ENCODE measurements at places on chromosomes 12 and 14.

DNA sequence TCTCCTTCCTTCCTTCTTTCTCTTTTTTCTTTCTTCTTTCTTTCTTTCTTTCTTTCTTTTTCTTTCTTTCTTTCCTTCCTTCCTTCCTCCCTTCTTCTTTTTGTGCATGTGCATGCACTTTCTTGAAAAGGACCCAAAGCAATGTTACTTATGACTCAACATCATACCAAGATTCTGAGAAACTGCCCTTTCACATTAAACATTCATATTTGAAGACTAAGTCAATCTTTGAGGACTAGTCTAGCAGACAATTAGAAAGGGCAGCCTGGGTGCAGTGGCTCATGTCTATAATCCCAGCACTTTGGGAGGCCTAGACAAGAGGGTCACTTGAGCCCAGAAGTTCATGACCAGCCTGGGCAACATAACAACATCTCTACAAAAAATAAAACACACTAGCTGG, 212.8 kb upstream of the KITLG start:
- DNase-seq, result no peak

DNA sequence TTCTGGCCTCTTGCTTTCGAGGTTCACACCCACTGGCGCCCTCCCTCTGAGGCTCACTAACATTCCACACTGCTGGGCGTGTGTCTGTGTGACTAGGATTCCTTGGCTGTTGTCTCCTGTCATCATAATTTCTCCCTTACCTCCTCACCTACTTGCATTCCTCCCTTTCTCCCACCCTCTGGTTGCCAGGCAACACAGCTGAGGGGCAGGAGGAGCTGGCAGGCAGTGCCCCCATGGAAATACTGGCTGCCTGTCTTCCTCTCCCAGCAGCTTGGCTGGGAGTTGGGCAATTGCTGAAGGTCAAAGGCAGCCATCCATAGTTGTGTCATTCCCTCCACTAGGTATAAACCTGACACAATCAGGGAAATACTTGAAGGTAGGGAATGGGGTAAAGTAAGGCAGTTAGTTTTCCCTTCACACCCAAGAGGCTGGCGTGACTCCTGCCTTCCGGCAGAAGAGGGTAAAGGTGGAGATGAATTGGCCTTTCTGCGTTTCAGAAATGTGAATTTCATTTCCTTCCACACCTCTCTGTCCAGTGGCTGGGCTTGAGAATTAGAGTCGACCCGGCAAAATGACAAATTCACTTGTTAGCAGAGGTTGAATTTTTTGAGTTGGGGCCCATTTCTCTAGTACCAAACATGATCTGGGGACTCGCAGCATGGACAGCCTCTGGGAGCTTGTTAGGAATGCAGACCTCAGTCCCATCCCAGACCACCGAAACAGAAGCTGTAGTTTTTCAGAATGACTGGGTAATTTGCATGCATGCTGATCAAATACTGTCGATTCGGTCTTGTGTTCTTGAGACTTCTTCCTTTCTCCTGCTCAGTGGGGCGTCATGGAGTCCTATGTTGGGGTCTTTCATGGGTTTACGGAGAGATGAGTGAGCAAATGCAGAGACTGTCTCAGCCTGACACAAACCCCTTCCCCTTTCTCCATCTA, 24.3 kb upstream of the EMP1 start:
- DNase-seq, result no peak

DNA sequence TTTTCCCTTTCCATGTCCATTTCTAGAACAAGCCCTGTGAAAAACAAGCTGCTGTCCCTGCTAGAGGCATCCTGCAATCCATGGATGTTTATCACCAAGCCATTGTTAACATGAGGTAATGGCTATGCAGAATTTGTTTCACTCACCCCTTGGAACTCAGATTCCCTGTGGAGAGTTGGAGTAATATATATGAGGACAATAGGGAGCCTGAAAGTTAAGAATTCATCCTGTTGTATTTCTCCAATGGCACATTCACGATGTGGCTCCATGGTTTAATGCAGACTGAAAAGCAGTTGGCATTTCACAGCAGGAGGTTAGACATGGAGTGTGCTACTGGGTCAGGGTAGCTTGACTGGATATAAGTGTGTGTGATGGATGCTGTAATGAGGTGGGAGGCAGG, 32.4 kb downstream of the GPR65 start:
- DNase-seq, result no peak

DNA sequence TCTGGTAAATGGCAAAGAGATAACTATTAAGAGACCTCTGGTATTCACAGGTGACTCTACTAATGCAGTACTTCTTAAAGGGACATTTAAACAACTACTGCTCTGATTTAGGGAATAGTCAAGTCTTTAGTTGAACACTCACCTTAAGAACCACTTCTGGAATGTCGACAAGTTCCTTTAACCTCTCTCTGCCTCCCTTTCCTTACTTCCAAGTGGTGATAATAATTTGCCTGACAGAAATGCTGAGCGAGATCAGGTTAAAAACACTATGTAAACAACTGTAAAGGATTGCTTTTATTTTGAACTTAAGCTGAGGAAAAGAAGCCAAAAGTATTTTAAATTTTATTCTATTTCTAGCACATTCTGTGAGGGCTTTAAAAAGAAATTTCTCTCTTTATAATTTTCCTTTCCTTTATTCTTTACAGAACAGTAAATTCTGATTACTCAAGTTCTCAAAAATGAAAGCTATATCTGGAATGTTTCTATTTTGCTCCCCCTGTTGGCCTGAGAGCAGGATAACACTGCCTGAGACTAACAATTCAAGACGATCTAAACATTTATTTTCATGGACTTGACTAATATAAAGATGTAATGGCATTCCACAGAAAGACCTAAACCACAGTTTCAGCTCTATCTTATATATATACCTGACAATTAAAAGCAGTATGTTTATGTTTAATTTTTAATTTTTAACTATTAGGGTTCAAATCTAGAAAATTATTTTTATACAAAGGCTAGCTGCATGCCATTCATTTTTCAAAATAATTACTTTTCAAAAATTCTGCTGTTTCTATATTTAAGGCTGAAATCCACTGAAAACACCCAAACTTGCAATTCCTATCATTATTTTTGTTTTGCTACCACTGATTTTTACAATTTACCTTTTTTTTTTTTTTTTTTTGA, 29.2 kb downstream of the ZCCHC8 start:
- DNase-seq, result peak; percentile 24

- no peak for DNase-seq
Observed at GRCh38 chr12:91920276-91920675, 225.4 kb downstream of the BTG1 start.

DNA sequence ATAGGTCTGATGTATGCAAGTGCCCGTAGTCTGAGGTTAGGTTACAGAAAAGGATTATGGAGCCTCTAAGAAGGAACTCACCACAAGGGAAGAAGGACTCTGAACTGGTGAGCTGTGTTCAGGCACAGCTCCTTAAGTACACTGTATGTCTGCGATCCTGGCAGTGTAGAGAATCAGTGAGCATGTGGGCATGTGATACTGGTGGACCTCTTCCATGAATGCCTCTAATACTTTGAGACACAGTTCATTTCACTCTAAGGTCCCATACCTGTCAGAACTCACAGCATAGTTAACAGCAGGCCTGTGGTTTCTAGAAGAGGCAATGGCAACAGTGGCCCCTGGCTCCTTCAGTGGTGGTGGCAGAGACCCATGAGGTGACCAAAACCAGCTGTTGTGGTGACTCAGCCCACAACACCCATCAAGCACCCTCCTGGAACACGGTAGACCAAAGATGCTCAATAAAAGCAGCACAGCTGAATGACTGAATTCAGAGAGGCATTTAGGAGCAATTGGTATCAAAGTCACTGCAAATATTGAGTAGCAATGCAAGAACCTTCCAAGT, 6.9 kb upstream of the OR6J1 start:
- no peak for DNase-seq

DNA sequence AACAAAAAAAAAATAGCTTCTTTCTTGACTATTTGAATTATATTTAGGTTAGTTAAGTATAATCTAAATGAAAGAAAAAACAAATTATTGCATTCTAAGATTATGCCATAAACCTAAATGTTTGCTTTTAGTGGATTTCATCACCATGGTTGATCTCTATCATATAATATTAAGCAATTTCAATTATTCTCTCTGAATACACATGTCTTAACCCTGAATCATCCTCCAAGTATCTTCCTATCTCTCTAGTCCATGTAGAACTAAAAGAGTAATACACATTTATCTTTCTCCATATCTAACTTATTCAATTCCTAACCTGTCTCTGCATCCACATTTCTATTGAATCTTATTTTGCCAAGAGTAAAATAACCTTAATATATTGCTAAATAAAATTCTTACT, 59.6 kb downstream of the PPFIA2 start:
- no peak for DNase-seq

DNA sequence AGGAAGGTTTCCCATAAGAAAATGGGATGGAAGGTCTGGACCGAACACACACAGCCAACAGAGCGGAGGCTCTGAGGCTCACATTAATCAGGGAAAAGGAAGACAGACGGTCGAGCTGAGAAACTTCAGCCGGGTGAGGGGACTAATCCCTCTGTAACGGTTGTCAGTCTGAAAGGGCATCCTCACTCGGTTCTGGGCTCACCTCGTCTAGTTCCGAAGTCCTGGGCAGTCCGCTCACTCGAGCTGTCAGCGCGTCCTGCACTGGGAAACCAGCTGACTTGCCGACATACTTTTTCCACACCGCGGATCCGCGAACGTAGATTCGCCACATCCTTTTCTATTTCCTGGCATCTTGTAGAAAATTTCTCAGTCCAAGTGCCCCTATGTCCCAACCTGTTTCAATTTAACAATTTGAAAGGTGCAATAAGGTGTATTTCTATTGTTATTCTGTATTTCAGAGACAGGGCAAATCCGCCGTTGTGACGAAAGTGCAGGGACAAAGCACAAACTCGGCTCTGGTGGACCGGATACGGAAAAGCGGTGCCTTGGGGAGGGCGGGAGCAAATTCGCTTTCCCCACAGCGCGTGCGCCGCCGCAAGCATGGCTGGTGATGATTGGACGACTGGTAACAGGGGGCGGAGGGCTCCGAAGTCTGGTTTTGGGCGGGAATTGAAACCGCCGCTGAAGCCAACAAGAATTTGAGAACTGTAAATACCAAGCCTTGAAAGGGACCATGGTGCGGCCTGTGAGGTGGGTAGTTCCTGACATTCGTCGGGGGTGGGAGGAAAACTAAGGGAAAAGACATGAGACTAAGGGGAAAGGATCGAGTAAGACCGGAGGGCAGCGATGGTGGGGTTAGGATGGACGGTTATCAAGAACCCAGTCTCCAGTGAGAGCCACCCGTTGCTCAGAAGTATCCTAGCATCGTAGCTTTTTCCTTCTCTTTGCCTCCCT, at the start of gene RAD51AP1:
RAD51AP1 (plus strand) TSS at position 684 of the 954 bp plus-strand sequence; CDS start at position 734, 50 bp downstream.
- DNase-seq, result peak; percentile 85

DNA sequence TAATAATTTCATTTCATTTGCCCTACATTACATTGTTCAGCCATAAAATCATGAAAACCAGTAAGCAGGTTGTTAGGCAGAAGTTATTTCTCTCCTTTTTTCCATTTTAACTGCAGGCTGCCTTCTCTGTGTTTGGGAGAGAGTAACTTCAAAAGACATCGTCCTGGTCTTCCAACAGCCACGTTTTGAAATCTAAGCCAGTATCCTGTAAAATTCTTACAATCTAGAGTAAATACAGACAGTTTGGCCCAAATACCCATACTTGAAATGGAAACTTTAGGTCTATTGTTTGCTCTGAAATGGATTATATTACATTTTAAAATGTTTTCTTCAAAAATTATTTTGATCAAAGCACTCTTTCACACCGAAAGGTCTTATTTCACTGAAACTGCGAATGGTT, 66.1 kb upstream of the SLCO1C1 start:
- DNase-seq, result no peak

GRCh38 chr12:47990351-47991105, 13.7 kb downstream of the COL2A1 start:
- DNase-seq, result no peak

DNA sequence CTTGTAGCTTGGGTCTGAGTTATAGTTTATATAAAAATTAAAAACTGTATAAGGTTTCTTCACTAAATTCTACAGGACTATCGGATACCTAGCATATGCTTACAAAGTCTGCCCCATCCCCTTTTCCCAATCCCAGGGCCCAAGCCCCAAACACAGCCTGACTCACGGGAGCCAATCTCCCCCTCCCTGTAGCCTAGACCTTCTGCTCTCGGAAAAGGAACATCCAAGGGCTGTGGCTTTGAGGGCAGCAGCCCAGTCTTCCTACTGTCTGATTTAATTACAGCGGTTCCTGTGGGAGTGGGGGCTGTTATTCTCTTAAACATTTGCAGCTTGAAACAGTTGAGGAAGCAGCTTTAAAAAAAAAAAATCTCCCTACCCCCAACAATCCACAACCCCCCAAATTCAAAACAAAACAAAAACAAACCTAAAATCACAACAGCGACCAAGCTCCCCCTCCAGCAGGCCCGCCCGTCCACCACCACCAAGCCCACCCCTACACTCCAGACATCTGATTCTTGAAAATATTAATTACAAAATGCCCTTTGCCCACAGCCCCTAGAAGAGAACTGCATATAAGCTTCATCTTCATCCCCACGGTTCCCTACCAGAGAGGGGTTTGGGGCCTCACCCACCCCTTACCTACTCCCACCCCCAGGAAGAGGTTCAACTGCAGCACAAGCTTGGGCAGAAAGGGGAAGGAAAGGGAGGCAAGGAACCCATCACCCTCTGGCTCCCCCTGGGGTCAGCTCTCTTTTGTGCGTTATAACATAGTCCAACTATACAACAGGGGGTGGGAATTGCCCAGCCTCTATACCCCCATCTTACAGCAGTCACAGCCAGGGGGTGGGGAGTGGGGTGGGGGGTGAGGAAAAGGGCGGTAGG, 1.1 kb upstream of the PRKAG1 start:
- peak; percentile 65 for DNase-seq

DNA sequence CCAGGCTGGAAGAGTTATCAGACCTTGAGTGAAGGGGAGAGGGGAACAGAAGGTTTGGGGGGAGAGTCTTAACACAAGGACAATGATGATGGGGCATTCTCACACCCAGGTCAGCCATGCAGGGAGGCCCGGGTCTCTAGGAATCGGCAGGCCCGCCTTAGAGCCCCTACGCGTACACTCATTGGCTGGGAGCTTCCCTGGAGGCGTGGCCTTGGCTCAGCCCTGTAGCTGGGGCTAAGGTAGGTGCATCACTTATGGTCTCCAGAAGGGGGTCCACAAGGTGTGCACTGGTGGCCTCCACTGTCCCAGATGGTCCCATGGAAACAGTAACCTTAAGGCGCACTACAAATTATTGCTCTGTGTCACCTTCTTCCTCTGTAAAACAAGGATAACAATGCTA, 660.1 kb downstream of the MED13L start:
- DNase-seq, result no peak
